ENCODE measurements at places on chromosomes 5 and 9.

DNA sequence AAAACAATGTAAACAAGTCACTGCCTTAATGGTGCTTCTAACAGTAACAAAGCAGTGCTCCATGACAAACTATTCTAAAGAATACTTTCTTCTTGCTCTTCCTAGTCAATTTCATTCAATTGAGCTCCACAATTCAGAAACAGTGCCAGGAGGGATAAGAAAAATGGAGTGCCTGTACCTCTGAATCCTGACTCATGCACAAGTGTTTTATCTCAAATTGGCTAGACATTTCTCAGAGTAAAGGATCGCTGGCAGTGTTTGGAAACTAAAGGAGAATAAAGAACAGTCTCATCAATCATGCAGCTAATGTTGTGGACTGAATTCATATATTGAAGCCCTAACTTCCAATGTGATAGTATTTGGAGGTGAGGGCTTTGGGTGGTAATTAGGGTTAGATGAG is 27.6 kb downstream of the SLC25A51 start:
- DNase-seq: no peak

DNA sequence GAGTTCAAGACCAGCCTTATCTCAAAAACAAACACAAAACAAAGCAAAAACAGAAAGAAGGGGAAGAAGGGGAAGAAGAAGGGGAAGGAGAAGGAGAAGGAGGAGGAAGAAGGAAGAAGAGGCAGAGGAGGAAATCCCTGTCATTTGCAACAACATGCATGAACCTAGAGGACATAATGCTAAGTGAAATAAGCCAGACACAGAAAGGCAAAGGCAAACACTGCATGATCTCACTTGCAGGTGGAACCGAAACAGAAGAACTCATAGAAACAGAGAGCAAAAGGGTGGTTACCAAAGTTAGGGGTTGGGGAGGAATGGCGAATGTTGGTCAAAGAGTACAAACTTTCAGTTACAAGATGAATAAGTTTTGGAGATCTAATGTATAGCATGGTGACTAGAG is 135.4 kb downstream of the UGCG start:
- no peak for DNase-seq

GRCh38 chr9:129584136-129584535 is 36.8 kb downstream of the C9orf50 start:
- DNase-seq: no peak

DNA sequence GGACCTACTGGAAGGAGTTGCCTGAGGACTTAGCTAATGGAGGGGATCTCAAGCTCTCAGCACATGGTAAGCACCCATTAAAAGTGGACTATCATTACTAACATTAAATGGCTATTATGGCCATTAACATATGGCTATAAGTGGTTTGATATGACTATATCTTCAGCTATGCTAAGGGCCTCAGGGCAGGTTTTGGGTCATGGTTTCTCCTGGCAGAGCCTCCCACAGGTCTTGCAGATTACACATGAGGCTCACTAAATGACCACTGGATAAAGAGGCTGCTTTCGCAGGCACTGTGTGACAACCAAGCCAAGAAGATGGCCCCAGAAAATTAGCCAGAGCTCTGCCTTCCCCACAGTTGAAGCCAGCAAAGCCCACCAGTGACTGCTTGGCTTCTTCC is 15.4 kb downstream of the CCNJL start:
- DNase-seq: no peak

DNA sequence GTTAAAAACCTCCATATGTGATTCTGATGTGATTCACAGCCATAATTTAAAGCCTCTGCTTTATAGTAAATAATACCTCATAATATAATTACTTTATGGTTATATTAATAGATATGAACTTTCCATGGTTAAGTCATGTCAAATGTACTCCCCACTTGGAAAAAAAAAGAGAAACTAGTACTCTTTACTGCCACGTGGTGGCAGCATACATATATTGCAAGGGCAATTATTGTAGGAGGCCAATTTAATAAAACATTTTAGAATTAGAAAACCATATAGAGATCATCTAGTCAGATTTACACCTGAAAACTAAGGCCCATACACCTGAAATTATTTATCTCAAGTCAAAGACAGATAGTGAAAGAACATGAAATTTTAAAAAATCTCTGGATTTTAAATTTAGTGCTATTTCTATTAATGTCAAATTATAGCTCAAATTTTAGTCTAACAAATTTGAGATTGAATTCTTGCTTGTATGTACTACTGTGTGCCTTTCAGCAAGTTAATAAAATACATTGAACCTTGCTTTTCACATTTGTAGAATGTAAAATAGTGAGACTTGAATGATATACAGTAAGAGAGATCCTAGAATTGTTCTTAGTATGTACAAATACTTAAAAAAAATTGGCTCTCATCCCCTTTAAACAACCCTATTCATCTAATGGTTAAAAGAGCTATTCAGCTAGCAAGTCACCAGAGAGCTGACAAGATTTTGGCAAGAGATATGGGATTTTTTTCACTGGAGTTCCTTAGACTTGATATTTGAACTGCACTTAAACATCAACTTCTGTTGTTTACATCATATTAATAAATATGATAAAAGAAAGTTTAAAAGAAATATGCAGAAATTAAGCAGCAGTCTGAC is 603.8 kb downstream of the TLE4 start:
- DNase-seq: no peak

DNA sequence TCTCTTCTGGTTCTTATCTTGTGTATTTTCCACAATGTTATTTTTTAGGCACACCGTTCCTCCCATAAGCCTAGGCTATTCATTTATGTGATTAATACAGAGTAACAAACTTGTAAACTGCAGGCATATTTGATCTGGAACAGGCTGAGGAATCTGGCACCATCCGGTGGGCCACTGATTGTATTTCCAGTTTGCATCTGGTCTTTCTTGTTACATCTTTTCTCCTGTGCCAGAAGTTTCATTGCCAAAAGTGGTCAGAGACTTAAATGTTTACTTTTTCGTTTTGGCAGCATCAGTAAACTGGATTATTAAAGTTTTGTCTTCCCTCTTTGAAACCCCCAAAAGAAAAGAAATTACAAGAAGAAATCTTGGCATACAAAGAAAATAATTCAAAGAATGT is 17.9 kb upstream of the ZCCHC7 start:
- DNase-seq: no peak

DNA sequence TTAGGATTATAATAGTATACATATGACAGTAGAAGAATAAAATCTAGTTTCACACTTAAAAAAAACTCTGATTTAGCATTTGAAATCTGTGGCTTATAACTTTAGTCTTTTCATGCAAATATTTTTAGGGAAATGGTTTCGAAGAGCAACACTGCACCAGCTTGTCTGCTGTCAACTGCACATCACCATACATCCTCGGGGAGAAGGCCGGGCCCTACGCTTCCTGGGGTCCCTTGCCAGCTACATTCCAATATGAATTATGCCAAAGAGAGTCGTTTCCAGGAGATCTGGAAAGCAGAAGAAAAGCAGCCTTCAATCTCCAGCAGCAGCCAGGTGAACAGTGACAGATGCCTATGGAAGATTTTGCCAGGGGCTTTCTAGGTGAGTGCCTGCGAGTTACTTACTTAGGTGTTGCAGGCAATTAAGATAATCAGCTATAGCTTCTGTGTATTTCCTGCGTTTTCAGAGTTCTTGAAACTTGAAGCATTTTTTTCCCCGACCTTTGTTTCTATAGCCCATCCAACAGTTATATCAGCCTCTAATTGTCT is 166.8 kb downstream of the TRPM3 start:
- no peak for DNase-seq

- no peak for DNase-seq
These were observed 135.4 kb upstream of the RASEF start for GRCh38 chr9:83198371-83198770.

DNA sequence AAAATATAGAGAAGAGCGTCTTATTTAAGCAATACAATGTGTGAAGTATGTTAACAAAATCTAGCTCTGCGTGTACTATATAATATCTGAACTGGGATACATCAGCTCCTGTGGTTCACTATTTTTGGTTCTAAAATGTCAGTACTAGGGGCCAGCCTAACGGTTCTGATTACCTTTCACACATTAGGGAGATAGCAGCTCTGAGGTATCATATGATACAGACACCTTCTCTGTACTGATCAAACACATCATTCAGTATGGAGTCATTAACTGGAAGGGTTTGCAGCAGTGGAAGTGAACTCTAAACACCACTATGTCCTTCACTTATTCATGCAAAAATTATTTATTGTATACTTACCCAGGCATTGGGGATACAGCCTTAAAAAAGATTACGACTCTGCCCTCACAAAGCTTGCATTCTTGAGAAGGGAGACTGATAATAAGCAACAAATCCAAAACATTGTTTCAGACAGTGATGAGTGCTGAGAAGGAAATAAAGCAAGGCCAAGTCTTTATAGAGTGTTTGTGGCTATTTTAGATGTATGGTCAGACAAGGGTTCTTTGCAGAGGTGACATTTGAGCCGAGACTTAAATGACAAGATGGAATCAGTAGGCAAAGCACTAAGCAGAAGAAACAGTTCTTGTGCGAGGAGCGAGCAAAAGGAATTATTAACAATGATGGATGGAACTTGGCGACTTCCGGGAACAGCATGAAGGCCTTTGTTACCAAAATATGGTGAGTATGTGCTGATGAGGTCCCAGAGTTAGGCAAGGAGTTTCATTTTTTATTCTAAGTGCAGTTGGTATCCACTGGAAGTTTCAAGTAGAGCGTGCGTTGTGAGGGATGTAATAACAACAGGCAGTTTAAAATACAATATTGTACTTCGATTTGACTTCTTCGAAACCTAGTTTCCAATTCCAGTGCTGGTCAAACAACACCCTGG is 1.8 kb upstream of the LNPEP start:
- DNase-seq: no peak

GRCh38 chr5:31232273-31232888 is 38.9 kb downstream of the CDH6 start:
- DNase-seq: no peak

GRCh38 chr5:132024789-132025402 is 13.4 kb upstream of the ACSL6 start:
- no peak for DNase-seq

DNA sequence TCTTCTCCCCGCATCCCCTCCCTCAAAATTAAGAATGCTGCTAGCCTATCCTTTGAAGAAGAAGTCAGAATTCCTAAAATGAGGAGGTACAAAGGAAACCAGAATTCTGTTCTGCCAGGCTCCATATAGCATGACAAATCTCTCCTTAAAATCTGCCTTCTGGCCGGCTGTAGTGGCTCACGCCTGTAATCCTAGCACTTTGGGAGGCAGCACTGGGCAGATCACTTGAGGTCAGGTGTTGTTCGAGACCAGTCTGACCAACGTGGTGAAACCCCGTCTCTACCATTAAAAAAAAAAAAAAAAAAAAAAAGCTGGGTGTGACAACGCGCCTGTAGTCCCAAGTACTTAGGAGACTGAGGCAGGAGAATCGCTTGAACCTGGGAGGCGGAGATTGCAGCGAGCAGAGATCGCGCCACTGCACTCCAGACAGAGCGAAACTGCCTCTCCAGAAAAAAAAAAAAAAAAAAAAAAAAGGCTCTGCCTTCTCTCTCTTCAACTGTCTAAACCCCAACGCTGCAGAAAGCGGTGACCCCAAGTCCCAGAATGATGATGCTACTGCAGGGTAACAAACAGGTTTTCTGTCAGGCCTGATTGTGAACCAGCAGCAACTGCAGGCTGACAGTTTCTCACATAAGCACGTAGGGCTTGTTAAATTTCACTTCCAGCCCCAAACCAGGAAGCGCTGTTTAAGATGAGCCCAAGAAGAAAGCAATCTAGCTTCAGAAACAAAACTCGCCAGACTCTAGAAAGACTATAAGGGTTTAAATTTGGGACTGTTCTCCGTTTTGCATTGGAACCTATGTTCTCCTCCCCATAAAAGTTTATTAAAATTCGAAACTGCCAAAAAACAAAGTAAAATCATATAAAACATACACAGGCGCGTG is 963 bp upstream of the CAST start:
- DNase-seq: no peak

DNA sequence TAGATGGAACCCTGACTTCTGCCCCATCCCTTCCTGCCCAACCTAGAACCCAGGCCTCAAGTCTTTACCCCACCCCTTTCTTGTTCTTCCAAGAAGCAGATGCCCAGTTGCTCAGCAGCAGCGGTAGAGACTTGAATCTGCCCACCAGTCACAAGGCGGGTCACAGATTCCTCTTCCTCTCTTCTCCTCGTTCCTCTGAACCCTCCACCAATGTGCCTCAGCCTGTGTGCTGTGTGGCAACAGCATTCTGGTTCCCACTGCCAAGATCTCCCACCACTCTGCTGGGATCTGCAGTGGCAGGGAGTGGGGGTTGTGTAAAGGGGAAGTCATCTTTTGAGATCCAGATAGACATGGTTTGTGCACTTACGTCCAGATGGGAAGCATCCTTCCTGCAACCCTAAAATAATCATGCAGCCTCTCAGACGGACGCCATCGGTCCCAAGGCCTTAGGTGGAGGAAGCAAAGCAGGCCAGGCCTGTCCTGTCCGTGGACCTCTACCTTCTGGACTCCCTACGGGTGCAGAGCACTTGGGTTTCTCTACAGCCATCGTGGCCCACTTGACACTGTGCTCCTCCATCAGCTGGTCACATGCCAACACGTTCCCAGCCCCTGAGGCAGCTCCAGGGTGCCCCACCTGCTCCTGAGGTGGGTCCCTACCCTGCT is 7.7 kb upstream of the RPL26L1 start:
- DNase-seq: no peak

- no peak for DNase-seq
These were observed 245.7 kb upstream of the SLC30A5 start for GRCh38 chr5:68848091-68848490.

DNA sequence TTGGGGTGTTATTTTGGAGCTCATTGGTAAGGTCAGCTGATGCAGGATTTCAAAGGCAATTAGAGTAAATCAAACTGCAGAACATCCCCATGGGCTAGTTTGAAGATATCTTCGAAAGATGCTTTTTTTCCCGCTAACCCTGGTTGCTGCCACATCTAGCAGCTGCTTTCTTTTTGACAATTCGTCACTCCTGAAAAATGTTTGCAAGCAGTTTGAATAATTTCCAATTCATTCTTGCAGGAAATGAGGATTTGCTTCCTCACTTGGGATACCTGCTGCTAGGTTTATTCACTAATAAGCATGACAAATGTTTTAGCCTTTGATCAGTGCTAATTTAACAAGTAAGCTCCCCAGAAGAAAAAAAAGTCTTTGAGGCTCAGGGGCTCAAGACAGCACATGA is 649.6 kb upstream of the RORB start:
- no peak for DNase-seq

DNA sequence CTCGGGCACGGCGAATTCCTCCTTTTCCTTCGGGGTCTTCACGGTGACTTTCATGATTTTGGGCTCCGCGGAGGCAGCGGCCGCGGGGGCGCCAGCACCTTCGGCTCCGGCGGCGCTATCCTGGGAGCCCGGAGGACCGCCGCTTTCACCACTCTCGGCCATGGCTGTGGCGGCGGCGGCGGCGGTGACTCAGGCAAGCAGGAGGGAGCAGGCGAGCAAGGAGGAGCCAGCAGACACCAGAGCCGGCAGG is 315 bp downstream of the UBQLN1 start:
- no peak for DNase-seq
